Adipose tissue (tissue), 3 donors: ENCODE measurements at places on chromosomes 3 and 15. TPM values are rescaled to one million over a fixed set of nuclear protein-coding genes. Genes with fewer than 3 reads are reported as not detected.

MOBP gene
- not detected for polyA plus RNA-seq

ARL6IP5 gene
- 52.1 TPM for polyA plus RNA-seq

POPDC2 gene
- 4.5 TPM for polyA plus RNA-seq

SEMA6D gene
- 1.7 TPM for polyA plus RNA-seq

SERINC4 gene
- polyA plus RNA-seq: 0.44 TPM

SLC24A5 gene
- polyA plus RNA-seq: not detected

TF gene
- 72.4 TPM for polyA plus RNA-seq

MAGI1 gene
- 8.8 TPM for polyA plus RNA-seq

EPHB3 gene
- polyA plus RNA-seq: 0.67 TPM

SLC35A5 gene
- polyA plus RNA-seq: 12.0 TPM

CRABP1 gene
- polyA plus RNA-seq: not detected

UBA5 gene
- polyA plus RNA-seq: 29.3 TPM

COMMD2 gene
- polyA plus RNA-seq: 13.3 TPM

ARNT2 gene
- polyA plus RNA-seq: 0.52 TPM

CLDN16 gene
- not detected for polyA plus RNA-seq

CADM2 gene
- 2.5 TPM for polyA plus RNA-seq

SAMD7 gene
- polyA plus RNA-seq: not detected

RNF123 gene
- 20.9 TPM for polyA plus RNA-seq

STRC gene
- 0.21 TPM for polyA plus RNA-seq

EIF4A2 gene
- polyA plus RNA-seq: 425 TPM

EFHB gene
- 0.21 TPM for polyA plus RNA-seq

FBN1 gene
- polyA plus RNA-seq: 11.6 TPM

SLC9C1 gene
- polyA plus RNA-seq: 0.06 TPM

SHC4 gene
- polyA plus RNA-seq: 1.9 TPM

RBSN gene
- polyA plus RNA-seq: 3.5 TPM

RHOV gene
- polyA plus RNA-seq: 14.6 TPM

KLHL40 gene
- polyA plus RNA-seq: 0.41 TPM

POMGNT2 gene
- 11.3 TPM for polyA plus RNA-seq

SEMA3B gene
- 17.9 TPM for polyA plus RNA-seq

CDHR4 gene
- not detected for polyA plus RNA-seq

ITIH4 gene
- 21.1 TPM for polyA plus RNA-seq

SCN11A gene
- polyA plus RNA-seq: 0.21 TPM

ADCY5 gene
- polyA plus RNA-seq: 76.1 TPM

STX19 gene
- polyA plus RNA-seq: 3.9 TPM

PDE8A gene
- 9.0 TPM for polyA plus RNA-seq

FGD5 gene
- 3.4 TPM for polyA plus RNA-seq

MYLK gene
- polyA plus RNA-seq: 33.0 TPM

GLDN gene
- 6.6 TPM for polyA plus RNA-seq

CEMIP gene
- polyA plus RNA-seq: 1.3 TPM

RASSF1 gene
- polyA plus RNA-seq: 39.4 TPM

TEX55 gene
- polyA plus RNA-seq: not detected

SNRPN gene
- polyA plus RNA-seq: 112 TPM
